ENCODE measurements at places on chromosomes 2 and 18. TPM values are rescaled to one million over a fixed set of nuclear protein-coding genes. Genes with fewer than 3 reads are reported as not detected.

Gene SAG
- not detected for polyA plus RNA-seq

Gene TMEM131
- 7.4 TPM for polyA plus RNA-seq

Gene CMPK2
- polyA plus RNA-seq = 2.4 TPM

Gene NR4A2
- 4.7 TPM for polyA plus RNA-seq

Gene FBXO36
- 1.2 TPM for polyA plus RNA-seq

Gene LINC00305
- not detected for polyA plus RNA-seq

Gene NTSR2
- polyA plus RNA-seq = not detected

Gene ZSWIM2
- polyA plus RNA-seq = not detected

DNA sequence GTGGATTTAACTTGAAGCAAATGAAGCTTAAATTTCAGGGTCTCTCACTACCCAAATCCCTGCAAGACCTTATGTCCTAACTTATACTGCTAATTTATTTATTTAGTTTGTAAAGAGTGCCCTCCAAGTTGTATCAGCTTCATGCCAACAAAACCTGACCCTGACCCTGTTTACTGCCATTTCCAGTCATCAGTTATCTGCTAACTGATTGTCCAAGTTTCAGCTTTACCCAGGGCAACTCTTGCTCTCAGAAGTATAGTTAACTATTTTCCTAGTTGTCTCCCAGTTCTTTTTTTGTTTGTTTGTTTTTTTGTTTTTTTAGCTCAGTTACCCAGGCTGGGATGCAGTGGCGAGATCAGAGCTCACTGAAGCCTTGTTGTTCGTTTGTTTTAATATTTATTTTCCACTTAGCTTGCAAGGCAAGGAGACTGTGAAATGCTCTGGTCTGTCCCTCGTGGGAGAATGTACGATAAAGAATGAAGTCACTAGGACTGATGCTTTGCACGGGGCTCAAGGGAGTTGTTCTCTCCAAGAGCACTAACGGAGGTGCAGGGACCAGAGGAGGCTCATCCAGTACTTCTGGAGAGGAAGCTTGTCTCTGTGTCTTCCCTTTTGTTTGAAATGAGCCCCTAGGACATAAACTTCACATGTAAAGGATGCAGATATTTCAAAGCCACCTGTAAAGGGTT, 35.3 kb downstream of the MYOM1 start:
- no peaks in the 10 kb centered on the region for H3K4me1 ChIP-seq
- H3K27ac ChIP-seq = no peak overlapping the region
- no peaks in the 10 kb centered on the region for H3K27me3 ChIP-seq
- peaks cover 18% of the 10 kb centered on the region for H3K36me3 ChIP-seq

DNA sequence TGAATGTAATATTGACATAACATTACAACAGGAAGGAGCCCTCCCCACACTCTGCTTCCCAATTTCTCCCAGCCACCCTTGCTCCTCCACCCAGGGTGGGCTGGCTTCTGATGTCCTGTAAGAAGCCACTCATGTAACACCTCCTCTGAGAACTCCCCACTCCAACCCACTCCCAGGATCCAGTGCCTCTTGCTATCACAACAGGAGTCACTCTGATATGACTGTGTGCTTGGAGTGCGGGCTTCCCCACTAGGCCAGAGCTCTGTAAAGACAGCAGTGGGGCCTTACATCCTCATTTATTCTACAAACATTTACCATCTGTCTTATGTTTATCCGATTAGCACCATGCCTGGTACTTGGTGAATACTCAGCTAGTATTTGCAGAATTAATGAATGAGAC, 65.1 kb downstream of the PTGR3 start:
- no peak for DNase-seq
- H3K27ac ChIP-seq = no peak overlapping the region
- H3K36me3 ChIP-seq = no peaks in the 10 kb centered on the region
- no peaks in the 10 kb centered on the region for H3K27me3 ChIP-seq

GRCh38 chr2:201432038-201432620, 19.1 kb downstream of the TRAK2 start:
- no peak overlapping the region for H3K4me3 ChIP-seq
- peak overlapping the region; percentile 66 for H3K27ac ChIP-seq
- no peaks in the 10 kb centered on the region for H3K27me3 ChIP-seq
- peak; percentile 26 for DNase-seq
- peaks cover 8% of the 10 kb centered on the region for H3K4me1 ChIP-seq
- no peaks in the 10 kb centered on the region for H3K36me3 ChIP-seq

GRCh38 chr2:205451901-205452512, 230.3 kb upstream of the NRP2 start:
- H3K36me3 ChIP-seq = no peaks in the 10 kb centered on the region
- no peaks in the 10 kb centered on the region for H3K4me1 ChIP-seq
- H3K27me3 ChIP-seq = no peaks in the 10 kb centered on the region
- no peak overlapping the region for H3K27ac ChIP-seq

DNA sequence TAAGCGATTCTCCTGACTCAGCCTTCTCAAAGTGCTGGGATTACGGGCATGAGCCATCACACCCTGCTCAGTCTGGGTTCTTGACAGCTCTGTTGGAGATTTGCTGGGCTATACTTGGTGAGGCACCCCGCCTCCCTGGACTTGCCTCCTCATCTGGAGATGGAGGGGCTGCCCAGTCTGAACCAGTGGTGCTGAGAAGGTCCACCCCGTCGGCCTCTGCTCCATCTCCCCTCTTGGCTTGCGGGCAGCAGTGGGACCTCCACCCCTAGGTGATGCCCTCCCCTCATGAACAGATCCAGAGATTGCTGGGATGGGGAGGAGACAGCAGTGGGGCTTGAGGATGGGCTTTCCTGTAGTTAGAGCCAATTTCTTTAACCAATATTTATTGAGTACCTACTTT, 120.9 kb downstream of the CLIP4 start:
- H3K36me3 ChIP-seq = no peaks in the 10 kb centered on the region
- H3K4me1 ChIP-seq = no peaks in the 10 kb centered on the region
- H3K27ac ChIP-seq = no peak overlapping the region
- peaks cover 45% of the 10 kb centered on the region for H3K27me3 ChIP-seq
- no peak for DNase-seq
- no peak overlapping the region for H3K4me3 ChIP-seq

DNA sequence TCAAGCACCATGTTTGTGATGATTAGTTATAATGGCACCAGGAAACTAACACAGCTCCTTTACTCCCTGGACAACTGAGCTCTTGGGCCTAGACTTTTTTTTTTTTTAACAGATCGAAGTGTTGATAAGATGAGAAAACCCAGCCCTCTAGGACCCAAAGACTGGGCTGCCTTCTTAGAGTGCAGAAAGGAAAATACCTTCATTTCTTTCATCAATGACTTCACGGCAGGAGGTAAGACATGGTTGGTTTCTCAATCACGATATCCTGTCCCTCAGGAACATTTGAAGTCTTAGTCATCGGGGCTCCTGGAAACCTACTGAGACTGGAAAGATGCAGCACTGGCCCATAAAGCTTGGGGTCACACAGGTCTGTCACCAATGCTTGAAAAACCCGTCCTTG, 84.7 kb downstream of the TNFRSF11A start:
- no peaks in the 10 kb centered on the region for H3K27me3 ChIP-seq
- H3K36me3 ChIP-seq = no peaks in the 10 kb centered on the region
- no peak for DNase-seq

GRCh38 chr2:121649149-121649595, at the start of gene CLASP1:
TSS of gene CLASP1 (minus strand) at chr2:121649462. CDS start at chr2:121605895, 43,567 bp downstream.
- H3K27me3 ChIP-seq = no peaks in the 10 kb centered on the region
- peak within 1 kb of the TSS; percentile 96 for H3K4me3 ChIP-seq
- peak within 1 kb of the TSS; percentile 90 for H3K27ac ChIP-seq
- no peaks in the 10 kb centered on the region for H3K36me3 ChIP-seq
- DNase-seq = no peak

DNA sequence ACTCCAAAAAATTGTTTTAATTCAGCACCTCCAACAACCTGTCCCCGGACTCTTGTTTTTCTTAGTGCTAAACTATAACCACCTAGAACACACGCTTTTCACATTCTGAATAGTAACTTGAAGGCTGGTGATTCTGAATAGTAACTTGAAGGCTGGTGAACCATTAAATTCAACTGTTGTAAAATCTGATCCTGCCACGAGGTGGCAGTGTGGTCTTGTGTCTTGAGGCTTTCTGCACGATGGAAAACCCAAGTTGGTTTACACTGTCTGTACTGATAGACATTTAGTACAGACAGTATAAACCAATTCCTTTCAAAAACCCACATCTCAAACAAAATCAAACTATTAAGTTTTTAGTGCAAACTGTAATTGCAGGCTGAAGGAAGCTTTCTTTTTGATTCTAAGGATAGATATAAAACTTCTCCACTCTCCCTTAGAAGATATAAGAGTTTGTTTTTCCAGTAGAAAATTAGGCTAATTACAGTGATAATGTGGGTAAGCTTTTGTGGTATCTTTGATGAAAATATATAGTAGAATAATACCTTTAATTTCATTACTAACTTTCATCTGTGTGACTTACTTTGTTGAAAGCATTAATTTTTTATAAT, 57.6 kb downstream of the VAPA start:
- no peak overlapping the region for H3K4me3 ChIP-seq
- no peaks in the 10 kb centered on the region for H3K36me3 ChIP-seq
- no peak overlapping the region for H3K27ac ChIP-seq
- DNase-seq = peak; percentile 92

- DNase-seq = no peak
- no peak overlapping the region for H3K27ac ChIP-seq
- H3K27me3 ChIP-seq = no peaks in the 10 kb centered on the region
- no peaks in the 10 kb centered on the region for H3K36me3 ChIP-seq
Observed at GRCh38 chr2:195509551-195509950, 147.5 kb upstream of the SLC39A10 start.

DNA sequence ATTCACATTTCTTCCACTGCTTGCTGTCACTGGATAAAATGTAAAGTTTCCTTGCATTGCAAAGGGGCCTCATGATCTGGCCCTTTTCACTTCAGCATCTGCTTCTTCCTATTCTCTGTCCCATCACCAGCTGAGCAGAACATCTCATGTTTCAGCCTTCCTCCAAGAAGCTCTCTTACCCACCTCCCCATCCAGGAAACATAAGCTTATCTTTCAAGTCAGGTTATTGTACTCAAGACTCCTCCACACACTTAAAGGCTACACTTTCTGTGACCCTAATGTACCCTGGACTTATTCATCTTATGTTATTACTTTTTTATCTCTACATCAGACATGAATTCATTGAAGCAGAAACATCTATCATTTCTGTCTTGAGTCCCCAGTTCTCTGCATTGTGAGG, 230.5 kb downstream of the PMAIP1 start:
- no peaks in the 10 kb centered on the region for H3K27me3 ChIP-seq
- no peaks in the 10 kb centered on the region for H3K36me3 ChIP-seq
- H3K27ac ChIP-seq = no peak overlapping the region
- H3K4me3 ChIP-seq = no peak overlapping the region
- no peak for DNase-seq

- H3K27me3 ChIP-seq = no peaks in the 10 kb centered on the region
- peaks cover 17% of the 10 kb centered on the region for H3K36me3 ChIP-seq
- H3K4me1 ChIP-seq = peaks cover 23% of the 10 kb centered on the region
- peak overlapping the region; percentile 82 for H3K27ac ChIP-seq
Observed at GRCh38 chr2:27582129-27582694, 630 bp upstream of the ZNF512 start.

DNA sequence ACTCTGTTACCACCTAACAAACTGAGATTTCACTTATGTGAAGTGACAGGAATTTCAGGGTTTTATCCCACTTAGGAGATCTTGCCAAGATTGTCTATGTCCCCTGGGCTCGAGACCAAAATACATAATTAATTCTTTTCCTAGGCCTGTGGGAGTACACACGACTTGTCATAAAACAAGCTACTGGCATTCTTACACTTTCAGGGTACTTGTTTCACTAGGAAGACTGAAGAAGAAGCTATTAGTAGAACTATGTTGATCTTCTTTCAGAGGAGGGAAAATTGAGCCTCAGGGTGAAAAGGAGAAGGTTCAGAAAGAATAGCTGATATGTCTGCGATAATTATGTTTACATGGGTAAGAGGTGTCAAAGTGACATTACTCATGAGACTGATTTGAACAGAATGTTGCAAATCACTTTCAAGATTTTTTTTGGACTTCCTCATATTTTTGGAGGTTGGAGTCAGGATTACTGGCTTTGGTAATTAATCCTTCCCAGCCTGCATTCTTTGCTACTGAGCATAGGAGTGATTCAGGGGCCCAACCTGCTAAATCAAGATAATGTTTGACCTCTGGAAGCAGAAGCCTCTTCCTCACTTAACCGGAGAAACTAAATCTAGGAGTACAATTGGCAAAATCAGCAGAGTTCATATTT, 240.0 kb upstream of the NT5C1B start:
- no peaks in the 10 kb centered on the region for H3K27me3 ChIP-seq
- peaks cover 55% of the 10 kb centered on the region for H3K4me1 ChIP-seq
- no peak overlapping the region for H3K4me3 ChIP-seq
- peak overlapping the region; percentile 46 for H3K27ac ChIP-seq
- H3K36me3 ChIP-seq = no peaks in the 10 kb centered on the region

DNA sequence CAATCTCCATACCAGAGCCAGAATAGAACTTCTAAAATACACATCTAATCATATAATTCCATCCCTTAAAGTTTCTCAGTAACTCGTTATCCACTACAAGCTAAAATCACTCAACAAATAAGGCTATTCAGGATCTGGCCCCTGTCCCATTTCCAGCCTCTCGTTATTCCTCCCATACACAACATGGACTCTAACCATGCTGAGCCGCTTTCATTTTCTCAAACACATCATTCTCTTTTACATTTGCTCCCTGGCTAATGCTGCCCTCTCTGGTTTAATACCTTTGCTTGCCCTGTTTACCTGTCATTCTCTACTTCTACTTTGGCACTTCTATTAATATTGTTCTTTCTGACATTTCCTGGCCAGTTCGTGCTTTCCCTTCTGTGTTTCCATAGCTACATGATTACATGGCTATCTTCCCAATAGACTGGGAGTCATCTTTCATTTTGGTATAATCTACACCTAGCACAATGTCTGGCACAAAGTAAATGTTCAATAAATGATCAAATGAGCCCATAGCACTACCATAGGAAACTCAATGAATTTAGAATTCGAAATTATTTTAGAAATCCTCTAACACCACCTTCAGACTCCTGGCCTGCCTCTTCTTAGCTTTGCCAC, 163.6 kb upstream of the VRK2 start:
- H3K36me3 ChIP-seq = no peaks in the 10 kb centered on the region
- no peaks in the 10 kb centered on the region for H3K27me3 ChIP-seq
- H3K4me3 ChIP-seq = no peak overlapping the region
- no peak overlapping the region for H3K27ac ChIP-seq
- H3K4me1 ChIP-seq = no peaks in the 10 kb centered on the region
- DNase-seq = no peak

- H3K27ac ChIP-seq = no peak overlapping the region
- DNase-seq = no peak
- H3K27me3 ChIP-seq = no peaks in the 10 kb centered on the region
- no peak overlapping the region for H3K4me3 ChIP-seq
Observed at GRCh38 chr2:223576873-223577272, 25.3 kb downstream of the SCG2 start.

GRCh38 chr18:64017870-64018269, 48.0 kb downstream of the SERPINB8 start:
- H3K4me3 ChIP-seq = no peak overlapping the region
- H3K36me3 ChIP-seq = no peaks in the 10 kb centered on the region
- no peak for DNase-seq
- H3K27ac ChIP-seq = no peak overlapping the region

All from stomach (tissue), 19 donors.